ENCODE measurements at places on chromosomes 2 and 18.

DNA sequence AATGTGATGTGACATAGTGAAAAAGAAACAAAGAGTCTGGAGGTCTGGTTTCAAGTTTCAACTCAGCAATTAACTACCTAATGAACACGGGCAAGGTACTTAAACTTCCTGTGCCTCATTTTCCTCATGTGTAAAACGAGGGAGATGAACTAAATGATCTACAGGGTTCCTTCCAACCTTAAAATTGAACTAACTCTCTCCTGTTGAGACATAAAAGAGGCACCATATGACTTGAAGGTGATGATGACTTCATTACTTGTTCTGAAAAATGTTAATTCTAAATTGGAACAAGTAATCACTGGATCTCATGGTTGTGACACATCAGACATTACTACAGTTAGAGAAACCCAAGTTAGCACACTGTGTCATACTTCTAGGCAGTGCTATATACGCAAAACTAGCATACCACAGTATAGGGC lies 8.9 kb upstream of the REL start:
- no peak for DNase-seq

- DNase-seq: no peak
Observed at GRCh38 chr2:238870261-238870660, 22.4 kb downstream of the TWIST2 start.

GRCh38 chr2:230737791-230738226 lies 25.2 kb downstream of the CAB39 start:
- no peak for DNase-seq

GRCh38 chr2:38572167-38572566 lies 30.6 kb downstream of the HNRNPLL start:
- DNase-seq: no peak

- DNase-seq: peak; percentile 48
Observed at GRCh38 chr2:118046634-118047210, 32.9 kb upstream of the CCDC93 start.
